NCI-H1092 (cell line): ENCODE measurements at places on chromosomes 16 and 17.

DNA sequence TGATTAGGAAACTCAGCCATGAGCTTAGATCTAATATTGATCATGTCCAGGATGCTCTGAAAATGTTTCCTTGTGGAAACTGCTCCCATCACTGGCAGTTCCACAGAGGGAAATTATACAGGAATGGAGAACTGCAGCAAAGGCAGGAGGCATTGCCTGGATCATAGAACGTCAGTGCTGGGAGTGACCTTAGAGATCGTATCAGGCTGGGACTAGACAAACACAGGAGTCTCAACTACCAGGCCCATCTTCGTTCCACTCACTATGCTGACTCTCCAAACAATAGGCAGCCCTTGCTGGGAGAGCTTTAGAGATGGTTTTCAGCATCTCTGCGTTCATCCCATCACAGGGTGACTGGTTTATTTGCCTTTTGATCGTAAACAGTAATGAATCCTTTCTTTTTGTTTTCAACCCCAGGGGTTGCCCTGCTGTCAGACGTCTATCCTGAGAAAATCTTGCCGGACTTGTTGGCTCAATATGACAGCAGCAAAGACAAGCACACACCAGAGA is 130.3 kb downstream of the TANGO6 start:
- no peak for DNase-seq

DNA sequence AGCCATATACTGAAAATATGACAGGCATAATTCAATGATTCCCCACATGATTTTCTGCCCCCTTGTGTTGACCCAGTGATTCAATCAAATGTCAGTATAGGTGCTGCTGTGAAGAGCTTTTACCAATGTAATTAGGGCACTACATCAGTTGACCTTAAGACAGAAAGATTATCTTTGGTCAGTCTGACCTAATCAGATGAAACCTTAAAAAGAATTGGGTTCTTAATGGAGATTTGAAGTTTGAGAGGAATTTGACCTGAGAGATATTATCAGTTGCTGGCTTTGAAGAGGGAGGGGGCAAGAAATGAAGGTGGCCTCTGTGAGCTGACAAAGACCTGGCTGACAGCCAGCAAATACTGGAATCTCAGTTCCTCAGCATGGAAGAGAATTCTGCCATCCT is 358.7 kb upstream of the CA10 start:
- DNase-seq: no peak

DNA sequence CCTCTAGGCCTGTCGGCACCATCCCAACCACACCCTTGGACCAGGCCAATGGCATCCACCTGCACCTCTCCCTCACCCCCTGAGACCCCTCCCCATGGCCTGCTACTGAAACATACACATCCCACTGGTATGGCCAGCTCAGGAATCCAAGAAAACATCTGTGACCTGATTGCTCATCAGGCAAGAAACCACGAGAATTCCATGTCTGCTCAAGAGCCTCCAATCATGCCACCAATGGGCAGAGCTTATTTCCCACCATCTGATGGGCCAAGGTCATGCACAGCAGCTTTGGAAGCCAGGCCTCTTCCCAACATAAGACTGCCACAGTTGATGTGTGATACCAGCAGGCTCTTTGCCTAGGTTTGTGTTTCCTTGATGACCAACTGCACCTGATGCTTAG is 190.1 kb downstream of the C16orf78 start:
- DNase-seq: no peak

DNA sequence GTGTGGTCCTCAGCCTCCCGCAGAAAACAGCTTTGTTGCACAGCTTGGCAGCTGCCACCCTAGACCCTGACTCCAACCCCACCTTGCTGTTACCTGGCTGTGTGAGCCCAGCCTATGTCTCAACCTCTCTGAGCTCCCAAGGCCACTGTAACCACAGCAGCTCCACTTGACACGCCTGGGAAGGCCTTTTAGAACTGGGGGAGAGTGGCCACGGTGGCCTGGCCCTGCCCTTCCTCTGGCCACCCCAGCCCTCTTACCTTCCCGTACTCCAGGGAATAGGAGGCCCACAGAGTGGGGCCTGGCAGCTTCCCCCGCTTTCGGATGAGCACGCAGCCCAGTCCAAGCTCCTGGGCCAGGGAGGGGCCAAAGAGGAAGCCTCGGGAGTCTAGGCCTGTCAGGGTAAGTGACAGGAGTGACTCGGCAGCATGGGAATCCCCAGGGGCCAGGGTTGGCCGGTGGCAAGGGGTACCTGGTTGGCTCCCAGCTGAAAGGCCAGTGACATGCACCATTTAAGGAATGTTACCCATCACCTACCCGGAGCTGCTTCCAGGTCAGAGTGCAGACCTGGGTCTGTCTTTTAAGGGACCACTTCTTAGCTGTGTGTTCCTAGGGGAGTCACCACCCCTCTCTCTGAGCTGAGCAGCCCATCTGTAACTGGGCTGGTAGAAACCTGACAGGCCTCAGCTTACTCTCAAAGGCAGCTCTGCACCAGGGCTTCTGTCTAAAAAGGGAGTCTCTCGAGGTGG is 1.4 kb downstream of the APRT start:
- DNase-seq: no peak

DNA sequence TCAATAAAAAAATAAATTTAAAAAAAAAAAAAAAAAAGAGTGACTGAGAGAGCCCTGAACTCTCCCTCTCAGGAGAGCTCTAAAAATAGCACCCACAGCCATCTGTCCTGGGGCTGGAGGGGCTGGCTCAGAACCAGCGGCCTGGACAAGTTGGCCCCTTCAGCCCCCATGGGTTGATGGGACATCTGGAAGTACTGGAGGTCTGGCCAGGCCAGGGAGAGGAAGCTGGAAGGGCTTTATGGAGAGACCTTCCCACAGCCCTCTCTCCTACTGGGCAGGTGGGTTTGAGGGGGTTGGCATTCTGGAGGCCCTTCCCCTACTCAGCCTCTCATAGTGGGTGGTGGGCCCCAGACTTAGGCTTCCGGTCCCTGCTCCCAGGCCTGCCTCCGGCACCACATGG is 93.7 kb upstream of the TMEM97 start:
- DNase-seq: no peak
